ENCODE measurements at places on chromosomes 12 and 14.
A peak's percentile ranks its signal among the peaks of the same experiment; 100 is the strongest.

DNA sequence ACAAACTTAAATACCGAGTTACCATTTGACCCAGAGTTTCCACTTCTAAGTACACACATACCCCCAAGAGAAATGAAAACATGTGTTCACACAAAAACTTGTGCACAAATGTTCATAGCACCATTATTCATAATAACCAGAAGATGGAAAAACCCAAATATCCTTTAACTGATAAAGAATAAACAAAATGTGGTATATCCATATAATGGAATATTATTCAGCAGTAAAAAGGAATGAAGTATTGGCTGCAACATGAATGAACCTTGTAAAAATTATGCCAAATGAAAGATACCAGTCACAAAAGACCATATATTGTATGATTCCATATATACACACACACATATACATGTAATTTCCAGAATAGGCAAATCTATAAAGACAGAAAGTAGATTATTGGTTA, 116.4 kb downstream of the TAOK3 start:
- no peak for DNase-seq

GRCh38 chr12:98208816-98209215, 306.6 kb upstream of the TMPO start:
- no peak for DNase-seq

- no peak for DNase-seq
Measured at GRCh38 chr12:63353559-63353958, 202.6 kb upstream of the AVPR1A start.

DNA sequence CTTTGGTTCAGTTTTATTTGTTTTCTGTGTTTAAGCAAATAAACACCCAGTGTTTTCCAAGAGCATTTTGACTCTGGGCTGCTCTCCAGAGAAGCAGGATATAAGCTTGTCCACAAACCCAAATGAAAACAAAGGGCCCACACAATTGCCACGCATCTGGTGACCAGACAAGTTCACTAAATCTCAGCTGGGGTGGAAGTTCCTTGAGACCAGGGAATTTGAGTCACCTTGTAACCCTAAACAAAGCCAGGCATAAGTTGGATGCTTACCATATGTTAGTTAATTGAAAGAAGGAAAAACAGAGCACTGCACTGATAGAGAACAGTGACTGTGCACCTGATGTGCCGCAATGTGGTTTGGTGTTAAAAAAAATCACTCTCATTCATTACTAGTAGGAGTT, 1.6 kb upstream of the TXNRD1 start:
- no peak for DNase-seq

- no peak for DNase-seq
Measured at GRCh38 chr12:16685107-16685506, 79.1 kb upstream of the LMO3 start.

DNA sequence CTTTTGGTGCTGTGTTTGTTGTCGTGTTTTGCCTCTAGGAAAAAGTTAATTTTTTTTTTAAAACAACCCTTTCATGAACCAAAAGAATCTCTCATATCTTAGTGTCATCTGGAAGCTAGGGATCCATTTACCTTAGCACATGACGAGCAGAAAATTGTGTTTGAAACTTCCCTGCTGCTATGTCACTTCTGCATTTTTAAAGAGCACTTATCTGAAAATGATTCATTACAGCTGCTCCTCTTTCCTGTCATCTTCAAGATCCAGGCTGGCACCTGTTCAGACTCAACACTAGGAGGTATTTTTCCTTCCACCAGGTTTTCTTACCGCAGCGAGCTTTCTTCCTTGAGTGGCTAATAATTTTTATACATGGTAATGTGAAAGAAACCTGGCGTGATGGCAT, 67.0 kb downstream of the EML1 start:
- no peak for DNase-seq

DNA sequence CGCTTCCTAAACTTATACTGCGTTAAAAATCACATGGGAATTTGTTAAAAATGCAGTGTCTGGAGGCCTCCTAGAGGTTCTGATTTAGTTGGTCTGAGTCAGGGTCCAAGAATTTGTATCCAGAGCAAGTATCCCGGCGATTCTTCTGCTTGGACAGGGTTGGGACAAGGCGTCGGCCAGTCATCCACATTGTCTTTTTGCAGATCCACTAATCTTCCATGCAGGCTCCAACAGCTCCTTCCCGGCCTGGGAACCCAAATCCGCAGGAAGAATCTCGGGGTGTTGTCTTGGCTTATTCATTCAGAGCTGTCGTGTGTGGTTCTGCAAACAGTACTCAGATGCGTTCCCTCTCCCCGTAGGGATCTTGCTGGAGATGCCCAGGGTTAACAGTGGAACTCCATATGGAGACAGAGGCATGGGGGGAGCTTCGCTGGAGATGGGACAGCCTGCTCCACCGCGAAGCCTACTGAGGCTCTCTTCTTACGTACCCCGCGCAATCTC, 25.3 kb downstream of the GPRC5D start:
- no peak for DNase-seq

GRCh38 chr12:45849289-45849688, 119.8 kb downstream of the ARID2 start:
- DNase-seq = no peak

GRCh38 chr12:10363658-10363913, 26.3 kb downstream of the KLRK1 start:
- no peak for DNase-seq

DNA sequence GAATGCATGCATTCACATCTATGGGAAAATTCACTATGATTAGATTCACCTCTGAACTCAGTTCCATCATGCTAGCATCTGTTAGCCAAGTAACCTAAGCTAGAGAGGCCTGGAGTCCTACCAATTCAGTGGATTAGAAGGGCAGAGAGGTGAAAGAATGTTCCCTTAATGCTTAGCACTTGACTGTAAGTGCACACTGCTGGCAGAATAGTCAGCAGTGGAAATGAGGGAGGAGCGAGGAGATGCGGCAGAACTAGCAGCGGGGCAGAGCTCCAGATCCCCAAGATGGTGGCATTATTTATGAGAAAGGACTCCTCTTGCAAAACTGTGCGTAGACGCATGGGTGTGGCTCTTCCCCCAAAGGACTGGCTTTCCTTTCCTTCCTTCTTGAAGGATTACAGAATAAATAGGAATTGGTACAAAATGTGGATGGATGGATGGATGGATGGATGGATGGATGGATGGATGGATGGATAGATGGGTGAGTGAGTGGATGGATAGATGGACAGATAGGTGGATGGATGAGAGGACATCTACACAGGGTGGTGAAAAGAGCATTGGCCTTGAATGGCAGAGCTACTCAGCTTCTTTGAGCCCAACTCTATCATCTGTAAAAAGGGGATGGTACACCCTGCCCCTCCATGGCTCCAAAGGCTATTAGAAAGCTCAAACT, 227.2 kb downstream of the CHST11 start:
- no peak for DNase-seq

GRCh38 chr12:89350630-89351488, 1.4 kb downstream of the DUSP6 start:
- no peak for DNase-seq

DNA sequence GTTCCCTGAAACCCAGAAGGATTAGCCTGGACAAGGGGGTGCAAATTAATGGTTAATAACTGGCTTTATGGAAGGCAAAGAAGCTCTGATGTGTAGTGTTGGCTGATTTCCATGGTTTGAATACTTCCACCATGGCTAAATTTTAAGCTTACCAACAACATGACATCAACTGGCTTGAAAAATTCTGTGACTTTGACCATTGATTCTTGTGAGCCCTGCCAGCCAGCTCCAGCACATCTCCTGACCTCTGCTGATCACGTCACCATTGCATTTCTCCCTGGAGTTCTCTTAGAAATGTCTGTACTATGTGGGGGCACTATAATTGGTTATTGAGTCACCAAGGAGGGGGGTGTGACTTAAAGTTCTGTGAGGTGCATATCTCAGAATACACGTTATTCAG, 171.2 kb downstream of the MYRFL start:
- no peak for DNase-seq

DNA sequence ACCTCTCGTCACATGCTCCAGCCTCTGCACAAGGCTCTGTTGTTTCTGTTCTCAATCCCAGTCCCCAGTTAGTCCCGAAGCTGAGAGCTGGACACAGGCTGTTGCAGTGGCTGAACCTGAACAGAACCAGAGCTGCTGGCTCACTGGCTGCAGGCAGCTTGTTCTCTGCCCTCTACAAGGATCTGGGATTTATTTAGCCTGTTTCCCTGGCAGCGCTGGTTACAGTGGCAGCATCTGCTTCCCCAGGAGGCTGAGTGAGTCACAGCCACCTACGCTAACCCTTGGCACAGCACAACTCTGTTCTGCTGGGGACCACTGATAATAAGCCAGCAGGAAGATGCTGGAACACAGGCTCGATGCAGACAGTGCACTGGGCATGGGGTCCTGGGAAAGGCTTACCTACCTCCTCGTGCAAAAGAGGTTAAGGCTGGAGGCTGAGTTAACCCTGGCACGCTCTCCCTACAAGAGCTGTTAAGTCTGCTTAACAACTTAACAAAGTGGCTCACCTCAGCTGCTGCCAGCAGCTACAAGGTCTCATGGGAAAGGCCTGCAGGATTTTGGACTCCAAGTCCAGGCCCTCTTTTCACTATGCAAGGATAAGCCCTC, 299.6 kb downstream of the PCNX1 start:
- DNase-seq = peak; percentile 52

- DNase-seq = no peak
Measured at GRCh38 chr14:103442288-103442687, 57.1 kb downstream of the MARK3 start.

- DNase-seq = no peak
Measured at GRCh38 chr12:92506891-92507290, 195.9 kb upstream of the PLEKHG7 start.

DNA sequence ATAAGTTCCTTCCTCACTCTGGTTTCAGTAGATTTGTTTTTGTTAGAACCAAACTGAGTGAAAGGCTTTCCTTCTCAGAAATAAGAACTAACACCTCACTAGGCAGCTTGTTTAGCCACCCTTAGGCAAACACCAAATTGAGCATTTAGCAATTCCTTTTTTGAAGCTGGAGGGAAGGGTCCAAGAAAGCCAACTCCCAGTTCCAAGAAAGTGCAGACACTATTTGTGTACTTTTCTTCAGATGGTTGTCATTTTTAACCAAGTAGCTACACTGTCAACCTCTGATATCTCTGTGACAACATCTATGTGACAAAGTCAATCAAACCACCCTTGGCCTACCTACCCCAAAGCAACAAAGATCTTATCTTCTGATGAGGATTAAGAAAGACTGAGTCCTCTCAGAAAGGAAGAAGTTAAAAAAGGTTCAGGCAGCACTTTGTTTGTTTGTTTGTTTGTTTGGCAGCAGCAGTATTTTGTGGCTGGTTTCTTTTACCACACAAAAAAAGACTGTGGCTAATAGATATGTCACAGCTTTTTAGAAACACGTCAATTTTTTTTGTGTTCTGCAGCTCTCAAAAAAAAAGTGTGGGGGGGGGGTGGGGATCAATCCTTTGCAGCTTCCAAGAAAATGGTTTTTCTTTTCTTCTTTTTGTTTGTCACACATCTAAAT, 203.8 kb downstream of the CRADD start:
- DNase-seq = no peak

DNA sequence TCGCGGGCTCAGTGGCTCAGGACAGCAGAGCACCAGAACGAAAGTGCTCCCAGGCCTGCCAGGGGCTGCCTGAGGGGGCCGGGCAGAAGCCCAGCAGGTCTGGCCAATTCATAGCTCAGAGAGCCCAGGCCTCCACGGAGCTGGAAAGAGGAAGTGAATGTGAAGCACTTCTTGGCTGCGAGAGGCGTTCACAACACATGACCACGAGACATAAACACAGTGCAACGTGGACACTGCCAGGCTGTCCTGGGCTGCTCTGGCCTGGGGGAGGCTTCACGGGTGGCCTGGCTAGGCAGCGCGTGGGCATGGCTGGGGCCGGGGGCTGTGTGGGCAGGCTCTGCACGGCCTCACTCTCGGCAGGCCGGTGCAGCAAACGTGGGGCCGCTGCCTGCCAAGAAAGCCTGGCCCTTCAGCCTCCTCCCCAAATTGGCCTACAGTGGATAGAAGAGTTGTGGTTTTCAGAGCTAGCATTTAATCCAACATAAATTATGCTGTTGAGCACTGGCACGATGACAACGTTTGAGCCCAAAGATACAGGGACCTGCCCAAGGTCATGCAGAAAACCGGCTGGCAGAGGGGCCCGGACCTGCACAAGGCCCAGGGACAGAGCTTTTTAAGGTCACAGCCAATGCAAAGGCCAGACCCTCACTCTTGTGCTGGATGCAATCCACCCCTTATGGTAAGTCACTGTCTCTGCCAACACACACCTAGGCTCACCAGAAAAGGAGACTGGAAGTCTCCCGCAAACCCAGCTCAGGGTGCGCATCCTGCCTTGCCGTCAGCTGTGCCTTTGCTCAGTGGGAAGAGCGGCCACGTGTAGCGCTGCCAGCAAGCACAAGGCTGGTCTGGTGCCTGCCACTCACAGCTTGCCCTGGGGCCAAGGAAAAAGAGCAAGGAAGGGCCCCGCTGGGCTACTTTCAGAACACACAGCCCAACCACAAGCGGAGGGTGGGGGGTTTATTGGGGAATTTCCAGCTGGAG, 8.6 kb downstream of the SLC25A29 start:
- DNase-seq = peak; percentile 46

DNA sequence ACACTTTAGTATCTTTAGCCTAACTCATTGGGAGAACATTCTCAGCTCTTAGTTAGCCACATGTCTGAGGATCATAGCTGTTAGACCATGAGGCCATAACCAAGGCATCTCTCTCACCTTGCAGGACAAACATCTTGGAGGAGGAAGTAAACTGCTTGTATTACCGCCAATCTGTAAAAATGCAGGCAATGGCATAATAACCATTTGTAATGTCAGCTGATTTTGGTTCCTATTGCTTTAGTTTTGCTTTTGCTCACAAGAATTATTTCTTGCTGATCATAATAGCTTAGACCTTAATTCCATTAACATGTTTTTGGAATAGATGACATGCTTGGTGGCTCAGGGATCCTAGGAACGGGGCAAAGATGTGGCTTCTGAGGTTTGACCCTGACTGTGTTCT, 16.4 kb upstream of the GSG1 start:
- no peak for DNase-seq

GRCh38 chr12:52407918-52408317, 1.8 kb upstream of the KRT82 start:
- no peak for DNase-seq

GRCh38 chr12:308511-308910, 45.9 kb upstream of the SLC6A13 start:
- no peak for DNase-seq

DNA sequence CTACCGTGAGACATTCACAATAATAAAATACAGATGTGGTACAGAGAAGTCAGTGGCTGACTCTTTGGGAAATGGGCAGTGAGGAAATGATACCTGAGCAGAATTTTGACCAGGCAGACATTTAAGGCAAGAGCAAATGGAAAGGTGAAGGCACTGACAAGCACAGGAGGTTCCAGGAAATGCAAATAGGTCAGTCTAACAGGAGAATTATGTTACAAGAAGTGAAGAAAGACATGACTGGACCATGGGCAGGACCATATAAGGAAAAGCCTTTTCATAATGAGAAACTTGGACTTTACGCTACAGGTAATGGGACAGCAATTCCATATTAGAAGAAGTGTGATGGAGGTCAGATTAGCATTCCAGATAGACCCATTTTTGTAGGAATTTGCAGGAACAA, 338.9 kb downstream of the PDZRN4 start:
- no peak for DNase-seq

- DNase-seq = peak; percentile 73
Measured at GRCh38 chr14:20683125-20683890, 1.1 kb upstream of the RNASE4 start.

All from anterior cingulate cortex (tissue), 58 donors.